ENCODE measurements at places on chromosomes 6 and 20.

- no peak for DNase-seq
These were observed 344.6 kb downstream of the MMUT start for GRCh38 chr6:49118478-49118877.

- no peak for DNase-seq
These were observed 76.5 kb downstream of the EFHC1 start for GRCh38 chr6:52496631-52497030.

GRCh38 chr6:153192943-153193885 lies 62.1 kb upstream of the RGS17 start:
- DNase-seq: no peak

DNA sequence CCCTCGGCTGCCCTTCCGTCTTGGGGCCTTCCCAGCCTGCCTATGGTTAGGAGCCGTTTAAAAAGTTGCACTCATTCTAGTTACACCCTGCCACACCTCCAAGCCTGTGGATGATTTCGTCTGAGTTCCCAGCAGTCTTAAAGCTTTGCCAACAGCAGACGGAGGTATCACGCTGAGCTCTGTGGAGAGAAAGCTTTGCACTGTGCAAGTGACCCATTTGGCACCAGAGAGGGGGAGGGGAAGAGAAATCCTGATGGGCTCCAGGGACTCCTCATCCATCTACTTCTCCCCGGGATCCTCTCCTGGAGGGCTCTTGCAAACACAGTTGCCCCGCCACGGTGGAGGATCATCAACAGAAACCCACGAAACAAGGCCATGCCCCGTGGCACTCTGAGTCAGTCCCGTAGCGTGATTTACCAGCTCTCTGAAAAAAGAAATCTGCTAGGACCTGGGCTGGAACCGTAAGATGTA lies 98.8 kb upstream of the CITED2 start:
- no peak for DNase-seq

DNA sequence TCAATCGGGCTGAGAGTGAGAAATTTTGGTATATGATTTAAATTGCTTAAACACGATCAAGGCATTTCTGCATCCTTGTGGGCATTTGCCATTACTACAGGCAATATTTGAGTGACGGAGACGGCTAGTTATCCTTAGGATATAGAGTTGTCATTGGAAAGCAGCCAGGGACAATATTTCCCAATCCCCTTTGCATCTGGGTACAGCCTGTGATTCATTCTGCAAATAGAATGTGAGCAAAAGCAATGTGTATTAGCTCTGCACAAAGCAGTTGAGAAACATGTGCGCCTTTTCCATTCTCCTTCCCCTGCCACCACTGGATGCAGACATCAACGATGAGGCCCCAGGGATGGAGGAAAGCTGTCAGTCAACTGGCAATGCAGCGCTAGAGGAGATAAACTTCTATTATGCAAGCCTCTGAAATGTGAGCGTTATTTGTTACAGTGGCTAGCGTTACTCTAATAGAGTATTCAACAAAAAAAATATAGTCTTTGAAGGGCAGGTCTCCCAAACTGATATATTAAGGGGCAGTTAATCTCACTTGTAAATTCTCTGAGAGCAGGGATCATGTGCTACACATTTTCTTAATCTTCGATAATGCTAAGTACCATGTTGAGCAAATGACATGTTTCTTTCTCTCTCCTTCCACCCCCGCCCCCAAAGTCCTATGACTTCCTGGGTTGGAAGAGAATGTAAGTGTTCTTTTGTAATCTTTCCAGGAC lies 37.1 kb upstream of the NCOA3 start:
- no peak for DNase-seq

DNA sequence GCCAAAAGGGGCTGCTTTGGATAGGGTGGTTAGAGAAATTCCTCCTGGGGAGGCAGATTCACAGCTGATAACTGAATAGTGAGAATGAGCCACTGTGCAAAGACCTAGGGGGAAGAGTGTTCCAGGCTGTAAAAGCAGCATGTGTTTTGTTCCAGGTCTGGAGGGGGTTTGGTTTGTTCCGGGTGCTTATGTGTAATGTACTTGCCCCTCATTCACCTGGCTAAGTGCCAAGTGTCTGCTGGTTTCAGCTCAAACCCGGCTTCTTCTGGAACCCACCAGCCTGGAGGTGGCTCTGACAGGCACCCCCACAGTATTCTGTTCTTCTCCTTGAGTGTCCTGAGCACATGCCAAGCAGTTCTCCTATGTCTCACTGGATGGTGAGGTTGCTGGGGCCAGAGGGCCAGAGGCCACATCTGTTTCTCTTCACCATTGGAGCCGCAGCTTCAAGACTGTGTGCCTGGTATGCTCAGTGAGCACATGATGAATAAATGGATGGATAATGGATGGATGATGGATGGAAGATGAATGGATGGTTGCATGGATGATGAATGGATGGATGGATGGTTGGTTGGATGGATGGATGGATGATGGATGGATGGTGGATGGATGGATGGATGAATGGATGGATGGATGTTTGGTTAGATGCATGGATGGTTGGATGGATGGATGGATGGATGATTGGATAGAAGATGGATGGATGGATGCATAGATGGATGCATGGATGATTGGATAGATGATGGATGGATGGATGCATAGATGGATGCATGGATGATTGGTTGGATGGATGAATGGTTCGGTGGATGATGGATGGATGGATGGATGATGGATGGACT lies 227.6 kb downstream of the BMP7 start:
- DNase-seq: no peak

- no peak for DNase-seq
These were observed 116.1 kb upstream of the TRAF3IP2 start for GRCh38 chr6:111721753-111722154.

DNA sequence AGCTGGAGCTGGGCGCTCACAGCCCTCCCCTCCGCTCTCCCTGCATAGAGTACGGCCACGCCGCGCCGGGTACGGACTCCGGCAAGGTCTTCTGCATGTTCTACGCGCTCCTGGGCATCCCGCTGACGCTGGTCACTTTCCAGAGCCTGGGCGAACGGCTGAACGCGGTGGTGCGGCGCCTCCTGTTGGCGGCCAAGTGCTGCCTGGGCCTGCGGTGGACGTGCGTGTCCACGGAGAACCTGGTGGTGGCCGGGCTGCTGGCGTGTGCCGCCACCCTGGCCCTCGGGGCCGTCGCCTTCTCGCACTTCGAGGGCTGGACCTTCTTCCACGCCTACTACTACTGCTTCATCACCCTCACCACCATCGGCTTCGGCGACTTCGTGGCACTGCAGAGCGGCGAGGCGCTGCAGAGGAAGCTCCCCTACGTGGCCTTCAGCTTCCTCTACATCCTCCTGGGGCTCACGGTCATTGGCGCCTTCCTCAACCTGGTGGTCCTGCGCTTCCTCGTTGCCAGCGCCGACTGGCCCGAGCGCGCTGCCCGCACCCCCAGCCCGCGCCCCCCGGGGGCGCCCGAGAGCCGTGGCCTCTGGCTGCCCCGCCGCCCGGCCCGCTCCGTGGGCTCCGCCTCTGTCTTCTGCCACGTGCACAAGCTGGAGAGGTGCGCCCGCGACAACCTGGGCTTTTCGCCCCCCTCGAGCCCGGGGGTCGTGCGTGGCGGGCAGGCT lies 4.6 kb downstream of the KCNK15 start:
- DNase-seq: no peak

DNA sequence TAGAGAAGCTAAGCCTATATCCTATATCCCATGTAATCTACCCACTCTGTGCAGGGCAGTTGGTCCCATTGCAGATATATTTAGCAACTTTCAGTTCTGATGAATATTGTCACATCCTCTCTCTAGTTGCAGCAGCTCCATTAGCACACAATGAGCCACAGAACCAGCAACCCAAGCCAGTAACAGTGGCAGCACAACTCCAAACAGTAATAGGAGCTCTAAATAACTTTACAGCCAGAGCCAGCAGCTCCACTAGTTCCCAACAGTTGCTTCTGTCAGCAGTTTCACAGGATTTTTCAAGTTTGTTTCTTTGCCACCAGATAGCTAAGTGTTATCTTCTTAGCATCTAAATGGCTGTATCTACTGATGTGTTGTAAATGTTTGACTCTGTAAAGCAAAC lies 490.8 kb downstream of the HTR1B start:
- DNase-seq: no peak
